Stimulated activated CD8-positive, alpha-beta memory T cell treated with anti-CD3 and anti-CD28 coated beads, Interleukin-7, amount 100 ng/mL, for 1 hour (primary cell): ENCODE measurements at places on chromosomes 13 and 19.

- no peak for DNase-seq
Observed at GRCh38 chr19:37813340-37813739, 34.0 kb upstream of the ZNF573 start.

DNA sequence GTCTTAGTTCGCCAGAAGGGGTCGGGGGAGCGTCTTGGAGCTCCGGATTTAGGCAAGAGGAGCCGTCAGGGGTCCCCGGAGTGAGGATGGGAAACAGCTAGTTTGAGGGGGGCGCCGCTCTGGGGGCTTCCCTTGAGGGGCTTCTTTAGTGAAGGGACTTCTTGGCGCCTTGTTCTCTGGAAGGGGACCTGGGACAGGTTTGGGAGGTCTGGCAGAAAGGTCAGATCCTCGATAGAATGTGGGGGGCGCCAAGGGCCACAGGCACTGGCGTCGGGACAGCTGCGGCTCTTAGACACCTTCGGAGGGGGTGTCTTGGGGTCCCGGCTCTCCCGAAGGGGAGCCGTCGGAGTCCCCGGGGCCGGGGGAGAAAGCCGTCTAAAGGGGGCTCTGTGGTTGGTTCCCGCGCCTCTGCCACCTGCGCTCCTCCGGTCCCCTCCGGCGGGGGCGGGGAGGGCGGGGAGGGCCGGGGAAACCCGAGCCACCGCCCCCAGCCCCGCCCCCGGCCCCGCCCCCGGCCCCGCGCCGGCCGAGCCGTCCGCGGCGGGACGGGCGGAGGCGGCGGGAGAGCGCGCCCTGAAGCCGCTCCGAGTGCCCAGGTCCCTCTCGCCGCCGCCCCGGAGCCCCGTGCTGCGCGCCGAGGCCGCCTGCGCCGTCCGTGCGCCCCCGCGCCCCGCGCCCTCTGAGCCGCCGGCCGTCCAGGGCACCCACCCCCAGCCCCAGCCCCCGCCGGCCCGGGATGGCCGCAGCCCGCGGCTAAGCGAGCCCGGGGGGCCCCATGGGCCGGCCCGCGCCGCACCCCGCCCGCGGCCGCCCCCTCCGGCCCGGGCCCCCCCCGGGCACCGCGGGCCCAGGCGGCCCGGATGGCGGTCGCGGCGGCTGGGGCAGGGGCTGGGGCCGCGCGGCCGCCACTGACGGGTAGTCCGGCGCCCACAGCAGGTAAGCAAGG, at the start of gene NRTN:
Gene NRTN, plus strand, starts transcription at position 552 of the 946 bp plus-strand sequence. CDS start 19,099 bp downstream, outside the sequence.
- no peak for DNase-seq

GRCh38 chr13:58953638-58954037, 1210.1 kb downstream of the DIAPH3 start:
- no peak for DNase-seq

DNA sequence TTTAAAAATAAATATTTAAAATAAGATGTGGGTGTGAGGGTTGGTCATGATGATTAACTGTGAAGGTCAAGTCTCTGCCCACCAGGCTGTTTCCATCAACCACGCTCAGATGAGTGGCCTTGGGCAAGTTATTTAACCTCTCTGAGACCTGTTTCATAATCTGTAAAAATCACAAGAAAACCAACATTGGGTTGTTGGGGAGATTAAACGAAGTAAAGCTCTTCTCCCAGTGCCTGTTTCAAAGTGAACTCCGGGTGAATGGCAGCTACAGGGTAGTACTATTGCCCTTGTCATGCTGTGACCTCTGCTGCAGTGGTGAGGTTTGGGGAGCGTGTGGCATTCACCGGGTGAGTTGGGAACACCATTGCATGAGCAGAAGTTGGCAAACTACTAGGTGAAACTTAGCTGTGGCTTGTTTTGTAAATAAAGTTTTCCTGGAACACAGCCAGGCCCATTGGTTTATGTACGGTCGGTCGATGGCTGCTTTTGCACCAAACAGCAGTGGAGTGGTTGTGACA, 153.2 kb downstream of the USP12 start:
- no peak for DNase-seq

DNA sequence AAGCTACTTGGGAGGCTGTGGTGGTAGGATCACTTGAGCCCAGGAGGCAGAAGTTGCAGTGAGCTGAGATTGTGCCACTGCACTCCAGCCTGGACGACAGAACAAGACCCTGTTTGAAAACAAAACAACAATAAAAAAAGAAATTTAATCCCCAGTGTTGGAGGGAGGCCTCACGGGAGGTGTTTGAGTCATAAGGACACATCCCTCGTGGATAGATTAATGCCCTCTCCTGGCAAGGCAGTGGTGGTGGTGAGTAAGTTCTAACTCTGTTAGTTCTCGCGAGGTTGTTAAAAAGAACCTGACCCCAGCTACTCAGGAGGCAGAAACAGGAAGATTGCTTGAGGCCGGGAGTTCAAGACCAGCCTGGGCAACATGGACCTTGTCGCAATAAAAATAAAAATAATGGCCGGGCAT, 27.6 kb upstream of the SIN3B start:
- no peak for DNase-seq

DNA sequence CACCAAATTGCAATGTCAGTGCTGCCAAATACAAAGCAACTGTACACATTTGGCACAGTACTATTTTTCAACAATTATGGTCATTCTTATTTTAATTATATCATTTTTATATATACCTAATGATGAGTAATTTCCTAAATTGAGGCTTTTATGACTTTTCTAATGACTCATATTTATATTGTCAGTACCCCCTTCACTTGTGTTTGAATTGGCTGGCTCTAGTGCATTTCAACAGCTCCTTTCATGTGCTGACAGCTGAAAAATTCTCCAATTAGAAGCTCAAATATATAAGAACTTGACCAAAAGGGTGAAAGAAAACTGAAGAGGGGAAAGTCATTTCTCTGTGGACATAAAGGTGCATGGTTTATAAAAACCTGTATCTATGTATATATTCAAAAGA, 263.3 kb downstream of the SLITRK1 start:
- no peak for DNase-seq

DNA sequence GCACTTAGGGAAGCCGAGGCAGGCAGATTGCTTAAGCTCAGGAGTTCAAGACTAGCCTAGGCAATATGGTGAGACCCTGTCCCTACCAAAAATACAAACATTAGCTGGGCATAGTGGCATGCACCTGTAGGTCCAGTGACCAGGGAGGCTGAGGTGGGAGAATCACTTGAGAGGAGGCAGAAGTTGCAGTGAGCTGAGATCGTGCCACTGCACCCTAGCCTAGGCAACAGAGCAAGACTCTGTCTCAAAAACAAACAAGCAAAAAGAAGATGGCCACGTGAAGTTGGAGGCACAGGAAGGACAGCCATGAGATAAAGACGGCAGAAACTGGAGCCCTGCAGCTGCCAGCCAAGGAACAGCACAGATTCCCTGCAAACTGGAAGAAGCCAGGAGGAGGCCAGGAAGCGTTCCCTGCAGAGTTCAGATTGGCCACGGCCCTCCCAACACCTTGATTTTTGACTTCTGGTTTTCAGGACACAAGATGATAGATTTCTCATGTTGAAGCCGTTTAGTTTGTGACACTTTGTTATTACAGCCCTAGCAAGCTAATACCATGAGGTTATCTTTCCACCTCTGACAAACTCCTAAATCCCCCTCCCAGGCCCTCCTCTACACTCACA, 786.7 kb downstream of the UQCRFS1 start:
- no peak for DNase-seq

GRCh38 chr19:42140125-42140754, 8.0 kb upstream of the POU2F2 start:
- DNase-seq, result no peak

- DNase-seq, result no peak
Observed at GRCh38 chr13:41506312-41506711, 49.0 kb downstream of the RGCC start.

- no peak for DNase-seq
Observed at GRCh38 chr19:2986951-2987524, 9.7 kb downstream of the TLE6 start.
